NCI-H526 (cell line): ENCODE measurements at places on chromosomes 7 and 10.
A peak's percentile ranks its signal among the peaks of the same experiment; 100 is the strongest.

DNA sequence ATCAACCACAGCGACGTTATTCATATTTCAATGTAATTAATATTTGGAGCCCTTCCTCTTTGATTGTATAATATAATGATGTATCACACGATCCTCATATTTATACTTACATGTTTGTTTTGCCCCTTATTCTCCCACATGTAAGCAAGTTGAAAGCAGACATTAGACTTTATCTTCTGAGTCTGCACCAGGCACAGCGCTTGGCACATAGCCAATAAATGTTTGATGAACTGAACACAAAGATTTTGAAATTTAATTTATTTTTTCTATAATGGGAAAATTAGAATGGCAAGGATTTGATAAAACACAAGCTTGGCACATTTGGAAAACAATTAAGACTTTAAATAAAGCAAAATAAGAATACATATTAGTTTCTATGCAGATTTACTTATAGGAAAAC is 31.6 kb downstream of the ZFAND4 start:
- DNase-seq: no peak

- no peak for DNase-seq
These were observed 182.8 kb downstream of the ARHGAP12 start for GRCh38 chr10:31745612-31746376.

DNA sequence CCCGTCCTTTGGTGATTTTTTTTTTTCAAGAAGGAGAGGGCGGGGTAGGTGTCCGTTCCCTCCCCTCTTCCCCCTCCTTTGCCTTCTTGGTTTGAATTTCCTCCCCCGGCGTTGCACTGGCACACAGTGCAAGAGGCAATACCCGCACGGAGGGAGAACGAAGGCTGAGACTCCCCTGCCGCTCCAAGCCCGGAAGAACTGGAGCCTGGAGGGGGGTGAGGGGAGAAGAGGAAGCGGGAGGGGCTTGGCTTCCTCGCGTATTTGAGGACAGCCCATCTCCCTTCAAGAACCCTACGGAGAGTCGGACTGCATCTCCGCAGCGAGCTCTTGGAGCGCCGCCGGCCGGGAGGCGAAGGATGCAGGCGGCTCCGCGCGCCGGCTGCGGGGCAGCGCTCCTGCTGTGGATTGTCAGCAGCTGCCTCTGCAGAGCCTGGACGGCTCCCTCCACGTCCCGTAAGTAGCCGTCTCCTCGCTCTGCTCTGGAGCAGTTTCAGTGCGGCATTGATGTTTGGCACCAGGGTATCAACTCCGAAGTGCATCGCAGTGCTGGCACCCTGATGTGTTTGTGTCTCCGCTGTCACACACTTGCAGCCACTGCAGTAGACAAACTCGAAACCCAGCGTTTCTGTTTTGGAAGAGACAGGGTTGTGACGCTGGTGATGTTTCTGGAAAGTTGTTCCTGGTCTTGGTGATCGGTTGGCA is at the start of gene CNTNAP2:
CNTNAP2 (plus strand) TSS at position 281 of the 702 bp plus-strand sequence; CDS start at position 357, 76 bp downstream.
- peak; percentile 30 for DNase-seq

DNA sequence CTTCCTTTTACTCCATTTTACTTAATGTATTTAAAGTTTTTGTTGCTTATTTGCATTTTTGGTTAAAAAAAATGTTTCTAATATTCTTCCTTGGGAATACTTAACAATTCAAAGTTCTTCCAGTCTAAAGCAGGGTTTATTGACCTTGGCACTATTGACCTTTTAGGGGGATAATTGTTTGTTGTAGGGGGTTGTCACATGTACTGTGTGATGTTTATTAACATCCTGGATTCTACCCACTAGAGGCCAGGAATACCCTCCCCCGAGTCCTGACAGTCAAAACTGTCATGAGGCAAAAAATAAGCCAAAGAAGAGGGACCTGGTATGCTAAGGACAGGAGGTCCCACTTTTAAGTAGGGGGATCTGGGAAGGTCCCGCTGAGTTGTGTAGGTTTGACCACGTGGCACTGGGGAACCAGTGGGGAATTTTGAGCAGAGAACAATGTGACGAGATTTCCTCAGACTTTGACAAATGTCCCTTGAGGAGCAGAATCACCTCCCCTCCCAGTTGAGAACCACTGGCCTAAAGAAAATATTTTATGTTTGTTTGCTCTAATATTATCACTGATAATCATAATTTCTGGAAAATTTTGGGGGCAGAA is 178.3 kb upstream of the PRR15 start:
- no peak for DNase-seq

- DNase-seq: no peak
These were observed 87.2 kb upstream of the A1CF start for GRCh38 chr10:50972591-50972990.

GRCh38 chr10:131891929-131892805 is 8.6 kb upstream of the PPP2R2D start:
- DNase-seq: no peak

DNA sequence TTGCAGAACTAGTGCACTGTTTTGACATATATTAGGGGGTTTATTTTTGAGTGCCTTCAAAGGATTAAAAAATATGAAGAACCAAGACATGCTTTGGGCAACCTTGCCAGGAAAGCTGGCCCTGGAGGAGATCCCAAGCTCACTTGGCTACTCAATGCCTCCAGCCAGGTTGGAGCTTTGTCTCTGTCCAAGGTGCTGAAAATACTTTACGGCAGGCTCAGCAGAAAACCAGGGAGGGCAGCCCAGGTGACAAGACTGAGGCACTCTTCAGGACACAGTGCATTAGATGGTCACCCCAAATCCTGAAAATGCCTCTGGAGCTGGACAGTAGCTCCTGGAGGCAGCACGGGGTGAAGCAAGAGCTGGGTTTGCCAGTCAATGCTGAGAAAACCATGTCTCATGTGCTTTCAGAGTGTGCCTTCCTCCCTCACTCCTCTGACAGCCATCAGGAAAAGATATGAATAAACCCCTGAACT is 5.8 kb upstream of the KCNH2 start:
- no peak for DNase-seq

DNA sequence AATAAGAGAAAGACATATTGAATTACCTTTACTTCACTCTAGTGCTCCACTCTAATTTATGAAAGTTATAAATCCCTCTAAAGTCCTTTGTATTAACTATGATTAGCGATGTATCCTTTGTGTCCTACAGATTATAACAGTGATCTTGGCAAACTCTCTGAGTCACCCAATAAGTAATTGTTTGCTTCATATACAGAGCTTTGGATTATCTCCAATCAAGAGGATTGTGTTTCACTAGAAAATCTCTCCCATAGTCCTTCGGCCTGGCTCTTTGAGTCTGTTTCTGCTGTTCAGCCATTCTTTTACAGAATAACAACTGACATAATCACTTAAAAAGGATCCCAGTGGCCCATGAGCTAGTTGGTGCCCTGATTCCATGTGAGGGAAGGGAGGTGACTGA is 9.5 kb downstream of the LMOD2 start:
- no peak for DNase-seq

DNA sequence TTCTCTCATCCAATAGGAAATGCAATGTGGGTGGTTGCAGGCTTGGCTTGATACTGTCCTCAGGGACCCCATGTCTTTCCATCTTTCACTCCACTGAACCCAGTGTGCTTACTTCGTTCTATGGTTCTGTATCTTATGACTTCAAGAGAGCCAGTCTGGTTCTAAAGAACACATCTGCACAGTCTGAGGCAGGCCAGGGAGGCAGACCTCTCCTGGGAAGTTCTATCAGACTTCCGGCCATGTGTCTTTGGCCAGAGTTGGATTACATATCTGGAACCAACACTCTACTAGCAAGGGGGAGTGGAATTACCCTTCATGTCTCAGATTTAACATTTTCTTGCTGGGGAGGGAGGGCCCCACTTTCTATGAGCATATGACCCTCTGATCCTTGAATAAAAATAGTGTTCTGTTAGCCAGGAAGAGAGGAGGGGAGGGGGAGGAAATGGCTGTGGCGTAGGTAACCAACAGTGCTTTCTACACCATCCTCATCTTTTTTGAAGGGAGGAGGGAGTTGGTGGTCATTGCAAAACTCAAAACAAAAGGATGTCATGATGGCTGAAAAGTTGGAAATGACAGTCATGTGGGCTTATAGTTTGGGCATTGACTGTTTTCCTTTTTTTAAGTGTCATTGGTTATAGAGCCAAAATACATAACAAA is 370.2 kb downstream of the GATA3 start:
- DNase-seq: no peak

DNA sequence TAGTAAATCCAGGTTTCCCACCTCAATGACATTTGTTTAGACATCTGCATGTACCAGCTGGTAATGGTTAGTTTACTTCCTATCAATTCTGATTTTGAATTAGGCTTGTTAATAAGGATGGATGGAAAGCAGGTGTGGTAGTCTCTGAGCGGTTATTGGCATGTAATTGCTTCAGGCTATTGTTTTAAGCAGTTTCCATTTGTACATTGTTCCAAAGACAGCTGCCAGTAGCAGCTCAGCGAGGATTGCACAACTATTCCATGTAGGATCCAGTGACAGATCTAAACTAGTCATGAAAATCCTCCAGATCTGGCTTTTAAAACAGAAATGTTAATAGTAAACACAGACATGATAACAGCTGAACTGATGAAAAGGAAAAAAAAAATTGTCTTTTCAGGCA is 436.0 kb upstream of the ADARB2 start:
- peak; percentile 41 for DNase-seq

DNA sequence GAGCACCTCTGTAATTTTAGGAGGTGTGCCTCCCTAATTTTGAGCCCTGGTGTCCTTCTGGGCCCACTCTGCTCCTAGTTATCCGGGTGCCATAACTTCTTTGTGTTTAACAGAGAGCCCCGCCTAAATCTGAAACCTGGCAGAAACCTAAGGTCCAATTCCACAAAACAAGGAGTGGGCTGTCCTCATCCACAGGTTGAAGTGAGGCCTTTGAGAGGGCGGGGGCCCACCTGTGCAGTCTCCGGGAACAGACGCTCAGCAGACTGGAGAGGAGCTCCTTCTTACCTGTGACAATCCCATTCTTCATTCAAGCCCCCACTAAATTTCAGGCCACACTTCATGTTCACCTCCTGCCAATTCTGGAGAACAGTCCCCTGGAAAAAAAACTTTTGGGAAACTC is 10.9 kb downstream of the TMEM72 start:
- DNase-seq: no peak

- DNase-seq: no peak
These were observed 43.3 kb upstream of the ITGA8 start for GRCh38 chr10:15763006-15763405.

- DNase-seq: no peak
These were observed 35.2 kb upstream of the HSPB1 start for GRCh38 chr7:76267107-76267893.

DNA sequence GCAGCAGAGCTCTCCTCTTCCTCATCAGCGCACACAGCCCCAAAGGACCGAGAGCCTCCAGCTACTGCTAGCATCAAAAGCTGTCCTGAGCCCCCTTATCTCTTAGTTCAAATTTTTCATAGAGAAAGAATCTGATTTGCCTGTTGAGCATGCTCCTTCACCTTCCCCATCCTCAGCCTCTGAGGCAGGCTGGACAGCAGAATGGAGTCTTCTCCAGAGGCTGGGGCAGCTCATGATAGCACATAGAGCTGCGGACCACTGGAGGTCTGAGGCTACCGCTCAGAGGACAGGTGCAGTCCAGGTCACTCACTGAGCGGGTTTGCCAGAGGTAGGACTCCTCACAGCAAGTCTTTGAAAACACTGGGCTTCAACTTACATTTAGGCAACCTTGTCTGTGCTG is 72.8 kb upstream of the GRB10 start:
- DNase-seq: no peak

DNA sequence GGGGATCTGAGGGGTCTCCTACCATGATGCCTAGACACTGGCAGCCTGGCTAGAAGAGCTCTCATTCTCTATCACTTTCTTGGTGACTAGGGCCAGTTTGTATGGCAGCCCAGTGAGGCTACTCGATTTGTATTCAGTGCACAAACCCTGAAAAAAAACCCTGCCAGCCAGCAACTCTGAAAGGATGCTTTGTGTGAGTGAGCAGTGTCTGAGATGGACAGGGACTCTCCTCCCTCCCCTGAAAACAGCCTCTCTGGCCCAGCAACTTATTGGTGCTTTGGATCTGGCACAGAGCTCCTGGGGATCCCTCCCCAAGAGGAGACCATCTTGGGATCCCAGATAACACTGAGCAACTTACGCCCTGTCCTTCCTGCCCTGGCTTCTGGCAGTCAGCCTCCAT is 10.8 kb upstream of the LRRC4 start:
- no peak for DNase-seq

DNA sequence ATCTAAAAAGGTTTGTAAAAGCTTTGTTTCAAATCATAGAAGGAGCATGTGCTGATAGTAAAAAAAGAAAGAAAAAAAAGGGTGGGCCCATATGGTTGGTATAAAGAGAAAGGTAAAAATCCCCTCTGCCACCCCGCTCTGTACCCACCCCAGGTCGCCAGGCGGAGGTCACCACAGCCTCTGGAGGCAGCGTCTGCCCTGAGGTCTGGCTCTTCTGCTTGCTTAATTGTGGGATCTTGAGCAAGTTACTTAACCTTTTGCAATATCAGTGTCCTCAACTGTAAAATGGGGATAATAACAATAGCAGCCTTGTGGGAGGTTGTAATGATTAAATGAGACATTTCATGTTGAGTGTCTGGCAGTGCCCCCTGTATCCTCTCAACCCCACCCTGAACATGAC is 10.7 kb upstream of the PCBD1 start:
- no peak for DNase-seq

GRCh38 chr10:84007482-84007881 is 131.8 kb upstream of the GHITM start:
- no peak for DNase-seq

- DNase-seq: no peak
These were observed 113.6 kb upstream of the RET start for GRCh38 chr10:42963312-42963711.

DNA sequence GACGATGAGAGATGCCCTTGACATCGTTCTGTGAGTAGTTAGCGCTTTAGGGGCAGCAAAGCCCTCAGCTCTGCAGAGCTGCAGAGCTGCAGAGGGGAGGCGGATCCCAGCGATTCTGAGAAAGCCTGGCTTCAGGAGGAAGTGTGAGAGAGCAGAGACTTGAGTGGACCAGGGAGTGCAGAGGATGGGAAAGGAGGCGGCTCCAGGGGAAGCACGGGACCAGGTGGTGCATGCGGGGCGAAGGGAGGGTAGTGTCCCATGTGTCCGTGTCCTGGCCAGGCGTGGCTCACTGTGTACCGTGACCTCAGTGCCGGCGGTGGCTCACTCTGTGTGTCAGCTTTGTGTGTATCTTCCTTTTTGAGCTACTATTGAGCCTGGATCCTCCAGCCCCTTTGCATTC is 250.8 kb upstream of the PITRM1 start:
- no peak for DNase-seq

- no peak for DNase-seq
These were observed 124.7 kb downstream of the CNOT4 start for GRCh38 chr7:135385209-135385608.

- no peak for DNase-seq
These were observed 18.8 kb downstream of the NOBOX start for GRCh38 chr7:144384555-144385245.

DNA sequence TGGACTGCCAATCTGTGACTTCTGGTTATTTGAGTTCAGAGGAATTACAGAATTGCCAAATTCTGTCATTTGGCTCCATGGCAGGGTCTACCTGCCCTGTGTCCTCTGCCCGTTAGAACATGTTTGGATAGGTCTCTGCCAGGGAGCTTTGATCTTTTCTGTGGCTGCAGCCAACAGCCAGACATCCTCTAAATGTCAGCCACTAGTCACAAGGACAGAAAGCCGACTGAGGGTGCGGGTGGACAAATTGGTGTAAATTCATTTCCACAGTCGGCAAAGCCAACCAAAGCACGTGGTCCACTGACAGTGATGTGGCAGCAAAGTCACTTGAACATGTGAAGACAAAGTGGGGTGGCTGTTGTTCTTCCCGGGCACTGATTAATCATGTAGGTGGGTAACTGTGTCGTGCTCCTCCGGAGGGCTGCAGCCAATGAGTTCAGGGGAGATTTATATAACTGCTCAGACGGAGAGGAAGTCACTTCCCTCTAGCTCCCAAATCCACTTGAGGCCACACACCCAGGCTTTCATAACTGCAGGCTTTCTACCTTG is 26.7 kb upstream of the CAMK1D start:
- no peak for DNase-seq
